ENCODE measurements at places on chromosomes 12 and 14.

DNA sequence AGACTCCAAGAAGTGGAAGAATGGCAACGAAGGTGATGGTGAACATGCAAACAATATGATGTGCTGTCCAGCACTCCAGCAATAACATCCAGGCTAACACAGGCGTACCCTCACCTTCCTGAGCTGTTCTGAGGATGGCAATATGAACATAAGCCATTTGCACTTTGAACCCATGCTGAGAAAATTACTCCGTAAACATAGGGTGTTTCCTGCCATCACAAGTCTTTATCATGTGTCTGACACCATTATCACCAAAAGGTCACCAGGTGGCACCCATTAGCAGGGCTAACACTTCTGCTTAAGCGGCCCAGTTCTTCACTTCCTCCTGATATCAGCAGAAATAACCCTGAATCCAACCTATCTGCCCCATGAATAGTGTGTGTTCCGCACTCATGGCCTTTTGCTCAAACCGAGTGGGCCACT, 482.8 kb downstream of the MED13L start:
- no peak for DNase-seq

GRCh38 chr12:40439771-40440492, 215.1 kb downstream of the LRRK2 start:
- no peak for DNase-seq

- DNase-seq: no peak
Observed at GRCh38 chr12:122029620-122030423, 8.1 kb downstream of the BCL7A start.

- no peak for DNase-seq
Observed at GRCh38 chr14:100141098-100141497, 18.3 kb downstream of the DEGS2 start.

GRCh38 chr14:98348505-98348904, 923.5 kb downstream of the BCL11B start:
- no peak for DNase-seq

DNA sequence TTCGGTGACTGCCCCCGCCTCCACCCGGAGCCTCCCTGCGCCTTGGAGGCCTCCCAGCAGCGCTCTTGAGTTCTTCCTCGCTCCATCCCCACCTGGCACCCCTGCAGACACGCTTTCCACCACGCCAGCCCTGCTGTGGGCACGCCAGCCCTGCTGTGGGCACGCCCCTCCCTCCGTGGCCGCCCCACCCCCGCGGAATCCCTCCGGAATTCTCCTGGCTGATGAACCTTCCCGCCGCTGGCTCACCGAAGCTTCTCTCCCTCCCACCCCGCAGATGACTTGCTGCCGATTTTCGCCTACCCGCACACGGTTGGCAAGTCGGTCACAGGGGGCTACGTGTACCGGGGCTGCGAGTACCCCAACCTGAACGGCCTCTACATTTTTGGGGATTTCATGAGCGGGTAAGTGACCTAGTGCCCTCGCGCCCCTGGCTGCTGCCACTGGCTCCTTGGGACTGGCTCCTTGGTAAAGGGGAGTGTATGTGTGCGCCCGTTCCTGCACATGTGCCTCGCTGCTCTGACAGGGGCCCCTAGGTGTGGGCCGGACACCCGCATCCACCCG, 15.2 kb downstream of the HHIPL1 start:
- no peak for DNase-seq

GRCh38 chr12:88063375-88063774, 34.2 kb upstream of the C12orf50 start:
- no peak for DNase-seq

GRCh38 chr14:102039157-102039556, 47.7 kb downstream of the HSP90AA1 start:
- DNase-seq: no peak

DNA sequence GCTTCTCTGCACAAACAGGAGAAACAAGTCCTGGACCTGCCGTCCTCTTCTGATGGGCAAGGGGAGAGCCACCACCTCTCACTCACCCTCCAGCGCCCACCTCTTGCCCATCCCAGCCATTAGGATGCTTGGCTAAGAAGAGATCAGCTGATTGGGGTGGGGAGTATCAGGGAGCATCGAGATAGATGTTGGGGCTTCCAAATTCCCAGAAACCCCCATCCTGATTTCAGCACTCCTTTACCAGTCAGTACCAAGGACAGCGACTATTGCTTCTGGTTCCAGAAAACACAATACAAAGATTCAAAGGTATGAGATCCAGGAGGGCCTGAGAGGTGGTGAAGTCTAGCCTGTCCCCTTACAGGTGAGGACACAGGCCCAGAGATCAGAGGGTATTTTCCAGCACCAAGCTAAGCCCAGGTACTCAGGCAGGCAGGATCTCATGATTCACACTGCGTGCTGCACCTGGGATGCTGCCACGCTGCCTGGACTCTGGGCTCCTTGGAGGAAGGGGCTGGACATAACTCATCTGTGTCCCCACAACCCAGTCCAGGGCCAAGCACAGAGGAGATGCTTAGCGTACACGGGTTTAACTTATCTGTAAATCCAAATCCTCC, 76.6 kb downstream of the TUNAR start:
- DNase-seq: no peak
